ENCODE measurements at places on chromosomes 7 and 10. TPM values are rescaled to one million over a fixed set of nuclear protein-coding genes. Genes with fewer than 3 reads are reported as not detected.

Gene HOXA3
- 13.3 TPM for total RNA-seq

GRCh38 chr7:139471740-139472353, 11.6 kb downstream of the KLRG2 start:
- no peak overlapping the region for H3K27ac ChIP-seq
- H3K27me3 ChIP-seq = no peaks in the 10 kb centered on the region
- H3K36me3 ChIP-seq = no peaks in the 10 kb centered on the region
- H3K4me1 ChIP-seq = no peaks in the 10 kb centered on the region

DNA sequence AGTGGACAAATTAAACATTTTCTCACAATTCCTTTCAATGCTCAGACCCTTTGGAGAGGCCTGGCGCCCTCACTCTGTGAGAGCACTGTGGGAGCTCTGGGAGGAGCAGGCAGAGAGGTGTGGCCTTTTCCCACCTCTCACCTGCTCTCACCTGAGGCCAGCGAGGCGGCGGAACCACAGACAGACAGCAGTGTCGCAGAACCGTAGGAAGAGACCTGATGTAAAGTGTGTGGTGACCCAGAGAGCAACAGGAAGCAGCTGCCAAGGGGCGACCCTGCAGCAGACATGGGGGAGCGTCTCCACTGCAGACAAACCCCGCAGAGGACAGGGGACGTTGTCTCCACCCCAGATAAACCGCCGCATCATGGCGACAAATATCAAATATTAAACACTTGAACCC, 15.6 kb upstream of the PARP12 start:
- no peak overlapping the region for H3K27ac ChIP-seq
- H3K4me3 ChIP-seq = no peak overlapping the region
- no peak for DNase-seq
- H3K4me1 ChIP-seq = no peaks in the 10 kb centered on the region
- no peaks in the 10 kb centered on the region for H3K36me3 ChIP-seq
- H3K27me3 ChIP-seq = no peaks in the 10 kb centered on the region

DNA sequence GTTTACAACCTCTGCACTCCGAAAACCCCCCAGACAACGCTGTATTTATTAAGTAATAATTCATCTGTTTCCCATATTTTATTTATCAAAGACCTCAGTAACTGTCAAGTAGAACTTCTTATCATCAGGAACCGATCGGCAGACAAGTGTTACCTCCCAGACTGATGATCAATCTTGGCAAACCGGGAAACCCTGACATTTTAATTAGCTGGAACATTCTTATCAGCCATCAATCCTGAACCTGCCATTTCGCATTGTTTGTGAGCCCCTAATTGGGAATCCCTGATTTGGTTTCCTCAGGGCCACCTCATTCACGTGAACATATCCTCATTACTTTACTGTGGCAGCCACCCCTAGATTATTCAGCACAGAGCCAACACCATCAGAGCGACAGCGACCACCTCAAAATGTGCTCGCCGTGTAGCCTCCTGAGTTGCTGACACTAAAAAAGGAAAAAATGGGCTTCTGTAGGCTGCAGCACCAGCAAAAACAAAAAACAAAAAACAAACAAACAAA, 93.6 kb upstream of the SDK1 start:
- no peaks in the 10 kb centered on the region for H3K4me1 ChIP-seq
- H3K27ac ChIP-seq = no peak overlapping the region
- DNase-seq = no peak

DNA sequence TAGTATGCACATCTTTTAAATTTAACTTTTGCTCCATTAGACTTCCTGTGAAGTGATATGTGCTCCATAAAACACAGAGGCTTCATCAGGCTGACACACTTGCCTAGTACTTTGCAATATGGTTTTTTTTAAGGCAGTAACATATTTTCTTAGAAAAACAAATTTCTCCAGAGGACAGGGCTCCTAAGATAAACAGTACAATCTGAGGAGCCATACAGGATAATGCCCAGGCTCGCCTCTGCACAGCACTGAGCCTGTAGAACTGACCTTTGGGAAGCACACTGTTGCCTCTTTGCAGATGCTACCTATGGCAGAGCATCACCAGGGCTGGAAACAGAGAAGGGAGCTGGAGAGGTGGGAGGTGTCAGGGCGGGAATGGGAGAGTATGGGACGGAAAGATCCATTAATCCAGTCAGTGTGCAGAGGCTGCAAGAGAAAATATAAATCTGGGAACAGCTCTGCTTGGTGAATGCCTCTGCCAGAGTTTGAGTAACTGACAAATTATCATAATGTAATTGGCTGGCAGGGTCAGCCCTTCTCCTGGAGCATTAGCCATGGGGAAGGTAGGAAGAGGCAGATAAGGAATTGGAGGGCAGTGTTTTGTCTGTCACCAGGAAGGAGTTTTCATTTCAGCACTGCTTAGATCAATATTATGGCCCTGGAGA, 132.3 kb downstream of the CREB5 start:
- H3K36me3 ChIP-seq = no peaks in the 10 kb centered on the region
- no peaks in the 10 kb centered on the region for H3K27me3 ChIP-seq
- DNase-seq = no peak
- H3K27ac ChIP-seq = no peak overlapping the region
- no peaks in the 10 kb centered on the region for H3K4me1 ChIP-seq

GRCh38 chr10:126110489-126111180, 214.3 kb downstream of the FANK1 start:
- no peak overlapping the region for H3K4me3 ChIP-seq
- H3K27me3 ChIP-seq = no peaks in the 10 kb centered on the region
- no peak overlapping the region for H3K27ac ChIP-seq
- H3K4me1 ChIP-seq = no peaks in the 10 kb centered on the region
- H3K36me3 ChIP-seq = no peaks in the 10 kb centered on the region
- DNase-seq = no peak

Gene KIAA1217
- total RNA-seq = 61.2 TPM

DNA sequence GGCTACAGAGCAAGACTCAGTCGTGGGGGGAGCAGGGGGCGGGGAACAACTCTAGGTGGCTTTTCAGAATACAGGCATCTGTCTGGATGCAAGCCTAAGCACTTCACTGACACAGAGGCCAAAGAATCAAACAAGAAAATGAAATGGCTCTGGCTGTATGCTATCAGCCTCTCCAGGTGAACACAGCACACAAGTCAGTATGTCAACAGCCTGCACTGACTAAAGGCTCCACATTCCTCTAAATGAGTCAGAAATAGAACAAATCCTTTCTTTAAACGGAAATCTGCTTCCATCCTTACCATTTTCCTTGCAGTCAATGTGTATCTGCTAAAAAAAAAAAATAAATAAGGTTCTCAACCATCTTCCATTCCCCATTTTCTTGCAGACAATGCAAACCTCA, 88.3 kb downstream of the ARMH3 start:
- no peaks in the 10 kb centered on the region for H3K27me3 ChIP-seq
- no peak for DNase-seq

Gene SSC4D
- total RNA-seq = 0.45 TPM

DNA sequence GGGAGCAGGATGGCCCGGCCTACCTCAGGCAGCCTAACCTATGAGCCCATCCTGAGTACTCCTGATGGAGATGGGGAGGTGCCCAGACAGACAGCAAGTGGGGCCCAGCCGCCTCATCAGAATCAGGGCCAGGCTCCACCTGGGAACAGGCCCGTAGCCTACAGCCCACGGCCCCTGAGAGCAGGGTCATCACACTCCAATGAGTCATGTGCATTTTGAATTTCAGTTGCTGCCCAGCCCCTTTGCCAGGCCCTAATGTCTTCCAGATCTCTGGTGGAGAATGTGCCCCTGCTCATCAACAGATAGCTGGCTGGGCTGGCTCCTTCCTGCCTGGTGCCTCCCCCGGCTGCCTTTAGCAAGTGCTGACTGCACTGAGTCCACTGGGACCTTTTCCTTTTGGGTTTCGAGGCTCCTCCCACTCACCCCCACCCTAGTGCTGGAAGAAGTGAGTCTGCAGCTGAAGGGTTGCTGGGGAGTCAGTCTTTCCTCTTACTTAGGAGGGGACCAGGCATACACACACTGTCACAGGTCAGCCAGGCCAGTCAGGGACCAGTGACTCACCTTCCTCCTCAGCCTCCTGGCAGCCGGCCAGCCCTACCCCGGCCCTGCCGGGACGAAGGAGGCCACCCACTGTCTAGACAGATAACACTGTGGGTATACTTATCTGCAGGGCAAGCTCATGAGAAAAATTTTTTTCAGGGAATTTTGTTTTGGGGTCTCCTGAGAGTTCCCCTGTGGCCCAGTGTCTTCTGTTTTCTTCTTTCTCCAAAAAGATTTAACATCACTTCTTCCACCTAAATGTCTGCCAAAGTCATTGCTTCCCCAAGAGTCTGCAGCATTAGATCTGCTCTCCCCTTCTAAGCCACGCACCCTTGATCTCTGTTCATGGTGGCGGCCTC, 9.1 kb upstream of the ASIC3 start:
- H3K4me3 ChIP-seq = no peak overlapping the region
- no peaks in the 10 kb centered on the region for H3K4me1 ChIP-seq
- H3K27ac ChIP-seq = no peak overlapping the region
- DNase-seq = peak; percentile 65
- H3K36me3 ChIP-seq = no peaks in the 10 kb centered on the region
- H3K27me3 ChIP-seq = no peaks in the 10 kb centered on the region

GRCh38 chr7:31918706-31919393, 151.4 kb downstream of the PDE1C start:
- no peak overlapping the region for H3K4me3 ChIP-seq
- no peaks in the 10 kb centered on the region for H3K4me1 ChIP-seq

DNA sequence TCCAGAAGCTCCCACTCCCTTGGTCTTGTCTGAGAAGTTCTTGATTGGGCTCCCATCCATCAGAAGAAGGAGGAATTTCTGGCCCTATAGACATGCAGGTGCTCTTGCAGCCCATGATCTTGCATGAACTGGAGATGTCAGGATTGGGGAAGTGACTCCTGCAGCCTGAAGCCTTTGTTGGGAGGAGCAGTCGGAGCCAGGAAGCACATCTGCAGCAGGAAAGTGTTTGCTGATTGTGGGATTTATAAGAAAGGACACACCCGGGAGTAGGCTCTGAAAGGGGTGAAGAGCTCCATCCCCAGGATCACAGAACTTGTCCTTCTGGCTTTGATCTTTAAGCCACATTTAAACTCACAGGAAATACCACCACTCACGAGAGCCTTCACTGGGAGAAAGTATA, 185.2 kb downstream of the DYNC1I1 start:
- H3K36me3 ChIP-seq = no peaks in the 10 kb centered on the region
- no peaks in the 10 kb centered on the region for H3K4me1 ChIP-seq
- H3K4me3 ChIP-seq = no peak overlapping the region
- no peak for DNase-seq
- H3K27ac ChIP-seq = no peak overlapping the region

Gene ZP3
- total RNA-seq = 13.9 TPM

- no peaks in the 10 kb centered on the region for H3K36me3 ChIP-seq
- H3K4me3 ChIP-seq = no peak overlapping the region
- H3K27me3 ChIP-seq = no peaks in the 10 kb centered on the region
- peak overlapping the region; percentile 30 for H3K27ac ChIP-seq
- no peaks in the 10 kb centered on the region for H3K4me1 ChIP-seq
- DNase-seq = no peak
Measured at GRCh38 chr10:3757638-3758490, 27.1 kb downstream of the KLF6 start.

Gene ALOX5
- 6.2 TPM for total RNA-seq

GRCh38 chr7:158240801-158241200, 346.8 kb downstream of the PTPRN2 start:
- no peaks in the 10 kb centered on the region for H3K4me1 ChIP-seq
- H3K27me3 ChIP-seq = no peaks in the 10 kb centered on the region
- H3K4me3 ChIP-seq = no peak overlapping the region

GRCh38 chr7:99579956-99580777, 17.9 kb upstream of the TMEM225B start:
- DNase-seq = peak; percentile 27
- no peaks in the 10 kb centered on the region for H3K4me1 ChIP-seq
- peak overlapping the region; percentile 57 for H3K4me3 ChIP-seq
- no peaks in the 10 kb centered on the region for H3K27me3 ChIP-seq
- no peak overlapping the region for H3K27ac ChIP-seq
- H3K36me3 ChIP-seq = no peaks in the 10 kb centered on the region

Gene SLC25A28
- 38.7 TPM for total RNA-seq

Gene GATA3
- total RNA-seq = 0.48 TPM

DNA sequence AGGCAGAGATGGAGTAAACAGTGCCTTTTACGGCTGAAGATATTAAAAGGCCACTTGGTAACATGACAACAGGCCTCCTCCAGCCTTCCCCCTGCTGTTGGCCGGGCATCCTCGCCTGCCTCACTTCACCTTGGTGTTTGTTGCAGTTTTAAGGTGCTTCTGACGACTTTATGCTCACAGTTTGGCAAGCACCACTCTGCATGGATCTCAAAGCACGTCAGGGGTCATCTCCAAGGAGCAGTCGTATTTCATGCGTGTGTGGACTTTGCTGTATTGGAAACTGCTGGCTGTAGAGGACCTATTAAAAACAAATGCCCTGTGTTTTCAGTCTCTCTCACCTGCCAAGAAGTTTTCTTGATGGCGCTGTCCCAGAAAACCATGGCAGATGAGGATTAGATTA, 483.1 kb downstream of the RPS24 start:
- no peaks in the 10 kb centered on the region for H3K36me3 ChIP-seq
- H3K4me1 ChIP-seq = no peaks in the 10 kb centered on the region
- H3K27me3 ChIP-seq = no peaks in the 10 kb centered on the region

- no peak for DNase-seq
- H3K27me3 ChIP-seq = no peaks in the 10 kb centered on the region
- H3K27ac ChIP-seq = no peak overlapping the region
- H3K36me3 ChIP-seq = no peaks in the 10 kb centered on the region
- no peaks in the 10 kb centered on the region for H3K4me1 ChIP-seq
- no peak overlapping the region for H3K4me3 ChIP-seq
Measured at GRCh38 chr10:121823993-121824463, 103.8 kb downstream of the ATE1 start.

Gene NUDT13
- total RNA-seq = 1.8 TPM

DNA sequence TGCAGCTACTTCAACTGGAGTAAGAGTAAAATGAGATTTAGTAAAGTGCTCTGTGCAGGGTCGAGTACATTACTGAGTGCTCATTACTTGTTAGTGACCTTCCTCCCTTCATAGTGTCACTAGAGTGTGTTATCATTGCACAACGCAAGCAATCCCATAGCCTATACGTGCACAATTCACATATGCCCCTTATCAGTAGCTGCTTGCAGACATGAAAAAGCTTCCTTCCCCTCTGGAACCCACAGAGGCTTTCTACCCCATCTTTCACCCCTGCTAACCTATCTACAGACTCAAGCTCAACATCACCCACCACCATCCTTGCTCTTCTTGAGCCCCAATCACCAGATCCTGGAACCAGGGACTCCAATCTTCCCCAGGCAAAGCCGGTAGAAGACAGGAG, 59.3 kb downstream of the C7orf25 start:
- H3K4me3 ChIP-seq = no peak overlapping the region
- no peaks in the 10 kb centered on the region for H3K4me1 ChIP-seq
- DNase-seq = no peak
- no peaks in the 10 kb centered on the region for H3K36me3 ChIP-seq

GRCh38 chr10:24912215-24912614, 40.2 kb downstream of the PRTFDC1 start:
- no peak for DNase-seq
- no peaks in the 10 kb centered on the region for H3K4me1 ChIP-seq
- no peaks in the 10 kb centered on the region for H3K36me3 ChIP-seq
- no peak overlapping the region for H3K27ac ChIP-seq
- no peaks in the 10 kb centered on the region for H3K27me3 ChIP-seq
